Stimulated activated CD8-positive, alpha-beta memory T cell treated with anti-CD3 and anti-CD28 coated beads, Interleukin-15, amount 100 ng/mL, for 1 hour (primary cell): ENCODE measurements at places on chromosomes 5 and 9.

GRCh38 chr9:37745970-37746369, 7.6 kb upstream of the TRMT10B start:
- no peak for DNase-seq

DNA sequence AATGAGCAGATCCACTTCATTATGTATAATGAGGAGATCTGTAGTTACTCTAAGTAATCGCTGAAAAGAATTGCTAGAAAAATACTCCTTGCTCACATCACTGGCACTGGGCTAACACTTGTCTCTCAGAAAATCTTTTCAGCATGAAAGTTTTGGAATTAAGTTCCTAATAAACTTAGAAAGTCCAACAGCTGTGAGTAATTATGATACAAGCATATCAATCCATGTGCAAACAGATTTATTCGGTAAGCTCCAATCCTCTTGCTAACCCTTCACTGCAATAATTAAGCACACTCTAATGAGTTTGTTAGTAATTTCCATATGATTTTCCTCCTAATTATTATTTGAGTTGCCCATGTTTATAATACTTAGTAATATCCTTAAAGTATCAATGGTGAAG, 652.6 kb upstream of the WWC1 start:
- DNase-seq, result no peak

DNA sequence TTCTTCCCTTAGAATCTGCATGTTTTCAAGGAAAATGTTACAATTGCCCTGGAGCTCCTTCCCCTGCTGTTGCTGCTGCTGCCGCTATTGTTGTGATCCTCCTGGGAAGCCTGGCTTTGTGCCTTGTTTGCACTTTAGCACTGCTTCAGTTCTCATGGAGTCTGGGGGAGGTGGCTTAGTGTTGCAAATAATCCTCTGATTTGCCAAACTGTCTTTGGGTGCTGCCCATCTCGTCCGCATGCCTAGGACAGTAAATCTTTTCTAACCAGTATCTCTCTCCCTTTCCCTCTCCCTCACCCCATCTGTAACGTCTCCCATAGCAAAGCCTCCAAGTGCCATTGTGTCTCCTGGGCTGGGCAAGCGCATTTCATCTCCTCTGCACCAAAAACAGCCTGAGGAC, 30.3 kb downstream of the FAM240B start:
- DNase-seq, result no peak

GRCh38 chr9:120740132-120740531, 25.9 kb upstream of the MEGF9 start:
- DNase-seq, result no peak

GRCh38 chr5:152066784-152067183, 142.1 kb upstream of the GLRA1 start:
- DNase-seq, result no peak

GRCh38 chr9:128894764-128895163, 12.8 kb downstream of the LRRC8A start:
- no peak for DNase-seq

DNA sequence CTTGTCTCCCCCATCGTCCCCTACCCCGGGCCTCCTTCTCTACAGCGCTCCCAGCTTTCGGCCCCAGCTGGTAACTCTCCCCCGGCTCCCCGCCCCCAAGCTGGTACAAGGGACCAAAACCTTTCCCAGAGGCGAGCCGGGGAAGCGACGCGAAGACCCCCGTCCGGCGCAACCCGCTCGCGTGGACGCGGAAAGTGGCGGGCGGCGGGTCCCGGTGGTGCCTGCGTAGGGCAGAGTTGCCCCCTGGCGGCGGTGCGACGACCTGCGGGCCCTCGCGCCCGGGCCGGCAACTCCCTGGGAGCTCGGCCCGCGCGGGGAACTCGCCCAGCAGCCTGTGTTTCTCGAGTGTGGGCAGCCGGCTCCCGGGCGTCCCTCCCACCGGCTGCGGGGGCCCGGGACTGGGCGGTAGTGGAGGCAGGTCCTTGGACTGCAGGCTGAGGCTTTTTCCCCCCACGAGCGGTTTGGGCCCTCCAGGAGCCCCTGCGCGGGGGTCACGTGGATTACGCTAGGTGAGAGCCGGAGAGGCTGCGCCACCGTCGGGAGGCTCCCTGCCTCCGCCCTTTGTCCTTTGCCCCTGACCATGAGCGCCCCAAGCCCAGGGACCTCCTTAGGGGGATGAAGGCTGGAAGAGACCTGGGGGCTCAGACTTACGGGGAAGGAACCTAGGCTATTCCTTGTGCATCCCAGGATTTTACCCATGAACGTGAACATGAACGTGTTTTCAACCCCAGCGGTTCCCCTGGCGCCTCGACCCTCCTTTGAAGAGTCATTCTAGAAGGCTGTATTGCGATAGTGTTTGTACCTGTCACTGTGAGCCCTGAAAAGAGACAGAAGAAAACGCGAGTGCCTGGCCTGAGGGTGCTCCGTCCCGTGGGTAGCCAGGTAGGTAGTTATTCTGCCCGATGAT, 2.9 kb upstream of the FOXD1 start:
- DNase-seq, result peak; percentile 34

DNA sequence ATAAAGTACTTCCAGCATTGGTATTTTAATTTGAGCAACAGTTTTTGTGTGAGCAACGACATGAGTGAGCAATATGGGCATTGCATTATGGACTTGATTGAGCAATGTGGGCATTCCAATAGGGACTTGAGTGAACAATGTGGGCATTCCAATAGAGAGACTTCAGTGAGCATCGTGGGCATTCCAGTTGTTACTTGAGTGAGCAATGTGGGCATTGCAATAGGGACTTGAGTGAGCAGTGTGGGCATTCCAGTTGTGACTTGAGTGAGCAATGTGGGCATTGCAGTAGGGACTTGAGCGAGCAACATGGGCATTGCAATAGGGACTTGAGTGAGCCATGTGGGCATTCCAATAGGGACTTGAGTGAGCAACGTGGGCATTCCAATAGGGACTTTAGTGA, 52.2 kb downstream of the ZCCHC7 start:
- no peak for DNase-seq

- no peak for DNase-seq
These were observed 48.7 kb downstream of the RICTOR start for GRCh38 chr5:39025456-39025855.

DNA sequence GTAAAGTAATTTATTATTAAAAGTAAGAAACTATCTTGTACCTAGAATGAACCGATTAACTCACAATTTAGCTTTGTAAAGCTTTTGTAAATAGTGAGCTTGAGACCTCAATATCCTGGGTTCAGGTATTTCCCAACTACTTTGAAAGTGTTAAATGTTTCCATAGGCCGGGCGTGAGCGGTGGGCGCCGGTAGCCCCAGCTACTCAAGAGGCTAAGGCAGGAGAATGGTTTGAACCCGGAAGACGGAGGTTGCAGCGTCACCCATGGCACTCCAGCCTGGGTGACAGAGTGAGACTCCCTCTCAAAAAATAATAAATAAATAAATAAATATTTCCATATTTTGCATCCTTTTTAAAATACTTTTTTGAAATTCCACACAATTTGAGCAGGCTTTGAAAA, 1.5 kb upstream of the ANKH start:
- DNase-seq, result no peak

DNA sequence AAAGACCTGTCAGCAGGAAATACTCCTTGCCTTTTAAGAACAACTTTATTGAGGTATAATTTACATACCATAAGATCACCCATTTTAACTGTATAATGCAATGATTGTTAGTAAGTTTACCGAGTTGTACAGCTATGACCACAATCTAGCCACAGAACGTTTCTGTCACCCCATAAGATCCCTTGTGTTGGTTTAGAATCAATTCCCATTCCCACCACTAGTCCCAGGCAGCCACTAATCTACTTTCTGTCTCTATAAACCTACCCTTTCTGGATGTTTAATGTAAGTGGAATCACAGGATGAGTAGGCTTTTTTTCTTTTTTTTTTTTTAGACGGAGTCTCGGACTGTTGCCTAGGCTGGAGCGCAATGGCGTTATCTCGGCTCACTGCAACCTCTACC, 4.4 kb downstream of the GPR107 start:
- DNase-seq, result no peak

- no peak for DNase-seq
These were observed 309.8 kb upstream of the IRX4 start for GRCh38 chr5:2192496-2192895.

GRCh38 chr5:43038496-43038989, 1.6 kb downstream of the ANXA2R start:
- DNase-seq, result no peak

DNA sequence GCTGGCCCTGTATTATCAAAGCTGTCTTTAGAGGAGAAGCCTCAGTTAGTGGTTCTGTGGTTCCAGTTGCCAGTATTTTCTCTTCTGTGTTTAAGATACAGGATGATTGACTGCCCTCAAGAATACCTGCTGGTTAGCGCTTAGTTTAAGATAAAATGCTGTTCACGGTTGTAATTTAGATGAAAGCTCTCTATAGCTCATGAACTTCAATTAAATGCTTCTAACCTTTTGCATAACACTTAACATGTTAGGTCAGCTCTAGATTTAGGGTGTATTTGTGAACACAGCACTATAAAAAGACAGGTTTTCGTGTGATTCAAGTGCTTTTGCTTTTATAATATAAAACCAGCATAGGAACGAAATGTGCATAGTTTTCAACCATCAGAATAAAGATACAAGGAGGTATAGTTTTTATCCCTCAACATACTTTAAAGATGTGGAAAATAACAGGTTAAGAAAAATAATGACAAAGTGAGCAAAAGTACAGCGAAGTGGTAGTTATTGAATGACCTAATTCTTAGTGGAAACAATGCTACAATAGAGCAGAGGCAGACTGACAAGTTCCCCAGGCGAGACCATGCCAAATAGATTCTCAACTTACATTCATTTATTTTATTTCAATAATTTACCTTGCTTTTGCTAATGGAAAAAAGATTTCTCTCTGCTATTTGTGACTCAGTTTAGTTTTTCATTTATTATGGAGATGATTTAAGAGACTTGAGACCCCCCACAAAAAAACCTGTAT, 602.6 kb upstream of the DMAC1 start:
- DNase-seq, result no peak

DNA sequence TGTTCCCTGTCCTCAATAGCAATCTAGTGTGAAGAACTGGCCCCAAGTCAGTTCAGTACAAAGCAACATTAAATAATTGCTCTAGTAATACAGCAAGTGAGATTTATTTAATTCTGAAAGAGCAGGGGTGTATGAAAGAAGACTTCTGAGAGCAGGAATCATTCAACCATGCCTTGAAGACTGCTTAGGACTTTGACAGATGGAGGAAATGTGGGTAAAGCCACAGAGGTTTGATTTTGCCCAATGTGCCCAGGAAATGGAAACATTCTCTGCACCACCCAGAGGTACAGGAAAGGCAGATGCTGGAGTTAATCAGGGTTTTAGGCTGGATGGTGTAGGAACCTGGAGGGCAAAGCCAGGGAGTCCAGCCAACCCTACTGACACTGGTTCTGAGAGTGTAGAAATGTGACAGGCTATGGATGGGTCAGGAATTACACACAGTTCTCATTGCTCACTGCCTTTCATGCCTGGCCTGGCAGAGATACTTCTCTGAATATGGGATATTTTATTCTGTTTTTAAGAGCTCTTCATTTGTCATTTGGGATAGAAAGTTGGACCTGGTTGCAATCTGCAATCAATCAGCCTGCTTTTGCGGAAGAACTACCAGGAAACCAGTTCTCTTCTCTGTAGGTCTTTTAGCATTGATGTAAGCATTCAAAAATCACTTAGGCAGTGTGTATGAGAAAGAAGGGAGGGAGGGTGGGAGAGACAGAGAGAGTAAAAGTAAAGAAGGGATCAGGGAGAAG, 88.3 kb downstream of the BRINP1 start:
- DNase-seq, result no peak

GRCh38 chr5:67875601-67876000, 340.0 kb upstream of the PIK3R1 start:
- no peak for DNase-seq

- DNase-seq, result no peak
These were observed 83.4 kb downstream of the ADRB2 start for GRCh38 chr5:148909766-148910165.

- no peak for DNase-seq
These were observed 34.8 kb downstream of the THBS4 start for GRCh38 chr5:80069918-80070318.

- DNase-seq, result no peak
These were observed 40.3 kb downstream of the TPPP start for GRCh38 chr5:652773-653350.

DNA sequence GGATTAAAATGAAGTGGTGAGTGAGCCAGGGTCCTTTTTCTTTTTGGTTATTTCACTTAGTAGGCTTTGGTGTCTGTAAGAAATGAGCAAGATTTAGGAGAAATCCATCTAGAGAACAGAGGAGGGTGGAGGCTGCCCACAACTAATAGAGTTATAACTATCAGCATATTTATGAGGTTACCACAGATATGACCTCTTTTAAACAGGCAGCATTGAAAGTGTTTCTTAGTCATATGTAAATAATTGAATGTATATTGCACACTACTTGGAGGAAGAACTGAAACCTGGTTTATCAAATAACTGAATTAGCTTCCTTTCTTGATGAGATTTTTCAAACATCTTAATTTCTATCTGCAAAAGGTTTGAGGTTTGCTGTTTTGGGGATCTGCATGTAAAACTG, 483.1 kb upstream of the PIK3R1 start:
- no peak for DNase-seq

DNA sequence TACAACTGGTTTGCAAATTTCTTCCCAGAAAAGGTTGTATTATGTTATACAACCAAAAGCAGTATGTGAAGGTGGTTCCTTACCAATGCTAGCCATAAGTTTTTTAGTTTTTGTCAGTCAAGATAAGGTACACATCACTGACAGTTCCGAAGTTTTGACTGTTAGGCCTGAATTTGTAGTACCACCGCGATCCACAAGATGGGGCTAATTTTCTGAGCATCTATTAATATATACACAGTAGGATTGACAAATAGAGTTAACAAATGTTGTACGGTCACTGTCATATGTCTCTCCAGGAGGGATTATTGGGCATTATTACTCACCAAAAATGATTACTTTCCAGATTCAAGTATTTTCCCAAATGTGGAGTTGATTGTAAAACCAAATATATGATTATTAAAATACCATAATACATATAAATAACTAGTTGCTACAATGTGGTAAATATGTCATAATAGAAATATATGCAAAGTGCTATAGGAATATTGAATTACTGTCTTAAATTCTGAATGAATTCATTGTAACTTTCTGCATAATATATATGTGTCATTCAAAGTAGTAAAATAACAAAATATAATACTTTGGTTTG, 28.4 kb upstream of the LRRC19 start:
- DNase-seq, result peak; percentile 18

GRCh38 chr5:175566697-175567096, 88.3 kb downstream of the SFXN1 start:
- DNase-seq, result no peak

GRCh38 chr5:72991394-72991793, 35.6 kb downstream of the FCHO2 start:
- DNase-seq, result no peak

DNA sequence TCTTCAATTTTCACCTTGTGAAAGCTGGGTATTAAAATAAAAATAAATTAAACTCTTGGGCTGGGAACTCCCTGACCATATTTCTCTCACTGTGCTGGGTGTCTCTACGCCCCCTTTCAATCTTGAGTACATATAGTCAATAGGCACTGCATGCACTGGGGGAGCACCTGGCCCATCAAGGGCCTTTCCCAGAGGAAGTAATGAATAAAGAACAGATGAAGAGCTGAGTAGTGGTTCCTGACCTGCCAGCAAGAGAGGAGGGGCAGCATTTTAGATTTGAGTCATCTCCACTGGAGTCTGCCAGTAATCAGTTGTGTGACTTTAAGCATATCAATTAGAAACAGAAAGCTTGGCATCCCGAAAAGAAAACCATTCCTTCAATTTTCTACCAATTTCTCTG, 6.2 kb downstream of the MAPKAP1 start:
- no peak for DNase-seq
